ENCODE measurements at places on chromosomes 12 and 14. TPM values are rescaled to one million over a fixed set of nuclear protein-coding genes. Genes with fewer than 3 reads are reported as not detected.

The TEX52 gene
- total RNA-seq: not detected

The BATF gene
- total RNA-seq: 0.72 TPM

The C12orf50 gene
- total RNA-seq: not detected

The CLEC2A gene
- total RNA-seq: not detected

The SYNE2 gene
- 8.0 TPM for total RNA-seq

- no peak for DNase-seq
- no peaks in the 10 kb centered on the region for H3K4me1 ChIP-seq
- no peak within 1 kb of the TSS for H3K4me3 ChIP-seq
- H3K27me3 ChIP-seq: peaks cover 22% of the 10 kb centered on the region
Observed at GRCh38 chr12:100356644-100357223, at the start of gene SLC17A8. TSS of gene SLC17A8 (plus strand) at chr12:100357074. CDS start at chr12:100357392, 318 bp downstream.

GRCh38 chr14:29743531-29743930 lies 184.1 kb downstream of the PRKD1 start:
- no peaks in the 10 kb centered on the region for H3K36me3 ChIP-seq
- no peak overlapping the region for H3K4me3 ChIP-seq
- no peak for DNase-seq
- H3K4me1 ChIP-seq: peaks cover 15% of the 10 kb centered on the region

GRCh38 chr14:64349741-64350490 lies 38.2 kb upstream of the MTHFD1 start:
- no peak overlapping the region for H3K4me3 ChIP-seq
- no peak overlapping the region for H3K27ac ChIP-seq
- no peaks in the 10 kb centered on the region for H3K4me1 ChIP-seq
- H3K36me3 ChIP-seq: no peaks in the 10 kb centered on the region

DNA sequence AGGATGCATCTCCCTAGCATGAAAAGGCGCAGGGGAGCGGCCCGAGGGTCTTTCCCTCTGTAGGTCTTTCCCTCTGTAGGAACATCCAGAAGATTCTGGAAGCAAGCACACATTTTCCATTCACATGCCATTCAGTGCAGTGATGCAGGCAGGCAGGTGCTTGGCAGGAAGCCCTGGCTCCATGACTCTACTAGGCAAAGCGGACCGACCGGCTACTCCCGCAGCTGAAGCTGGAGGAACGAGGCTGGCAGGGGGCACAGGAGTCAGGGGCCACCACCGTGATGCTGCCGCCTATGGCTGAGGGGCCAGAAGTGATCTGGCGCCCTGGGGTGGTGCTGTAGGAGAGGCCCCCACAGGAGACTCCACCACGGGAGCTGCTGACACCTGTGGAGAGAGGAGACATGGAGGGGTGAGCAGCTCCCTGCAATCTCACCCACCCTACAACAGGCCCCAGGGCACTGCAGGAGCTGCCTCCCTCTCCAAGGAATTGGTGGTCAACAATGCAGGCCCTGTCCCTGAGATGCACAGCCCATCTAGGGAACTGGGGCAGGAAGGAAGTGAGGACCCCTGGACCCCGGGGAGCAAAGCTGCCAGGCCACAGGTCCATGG lies 6.5 kb downstream of the KRT85 start:
- peak; percentile 69 for DNase-seq
- peaks cover 16% of the 10 kb centered on the region for H3K27me3 ChIP-seq
- no peak overlapping the region for H3K27ac ChIP-seq
- no peaks in the 10 kb centered on the region for H3K36me3 ChIP-seq

DNA sequence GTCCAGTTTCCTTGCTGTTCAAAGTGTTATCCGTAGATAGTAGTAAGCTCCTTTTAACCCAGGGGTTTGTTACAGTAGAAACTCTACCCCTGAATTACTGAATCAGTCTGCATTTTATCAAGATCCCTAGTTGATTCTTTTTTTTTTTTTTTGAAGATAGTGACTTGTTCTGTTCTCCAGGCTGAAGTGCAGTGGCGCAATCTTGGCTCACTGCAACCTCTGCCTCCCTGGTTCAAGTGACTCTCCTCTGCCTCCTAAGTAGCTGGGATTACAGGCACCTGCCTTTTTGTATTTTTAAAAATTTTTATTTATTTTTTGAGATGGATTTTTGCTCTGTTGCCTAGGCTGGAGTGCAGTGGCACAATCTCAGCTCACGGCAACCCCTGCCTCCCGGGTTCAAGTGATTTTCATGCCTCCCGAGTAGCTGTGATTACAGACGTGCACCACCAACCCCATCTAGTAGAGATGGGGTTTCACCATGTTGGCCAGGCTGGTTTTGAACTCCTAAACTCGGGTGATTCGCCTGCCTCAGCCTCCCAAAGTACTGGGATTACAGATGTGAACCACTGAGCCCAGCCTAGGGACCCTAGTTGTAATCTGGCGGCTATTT lies 10.5 kb downstream of the LARP4 start:
- DNase-seq: no peak
- H3K27ac ChIP-seq: no peak overlapping the region
- no peak overlapping the region for H3K4me3 ChIP-seq
- H3K36me3 ChIP-seq: peaks cover 7% of the 10 kb centered on the region
- no peaks in the 10 kb centered on the region for H3K27me3 ChIP-seq

DNA sequence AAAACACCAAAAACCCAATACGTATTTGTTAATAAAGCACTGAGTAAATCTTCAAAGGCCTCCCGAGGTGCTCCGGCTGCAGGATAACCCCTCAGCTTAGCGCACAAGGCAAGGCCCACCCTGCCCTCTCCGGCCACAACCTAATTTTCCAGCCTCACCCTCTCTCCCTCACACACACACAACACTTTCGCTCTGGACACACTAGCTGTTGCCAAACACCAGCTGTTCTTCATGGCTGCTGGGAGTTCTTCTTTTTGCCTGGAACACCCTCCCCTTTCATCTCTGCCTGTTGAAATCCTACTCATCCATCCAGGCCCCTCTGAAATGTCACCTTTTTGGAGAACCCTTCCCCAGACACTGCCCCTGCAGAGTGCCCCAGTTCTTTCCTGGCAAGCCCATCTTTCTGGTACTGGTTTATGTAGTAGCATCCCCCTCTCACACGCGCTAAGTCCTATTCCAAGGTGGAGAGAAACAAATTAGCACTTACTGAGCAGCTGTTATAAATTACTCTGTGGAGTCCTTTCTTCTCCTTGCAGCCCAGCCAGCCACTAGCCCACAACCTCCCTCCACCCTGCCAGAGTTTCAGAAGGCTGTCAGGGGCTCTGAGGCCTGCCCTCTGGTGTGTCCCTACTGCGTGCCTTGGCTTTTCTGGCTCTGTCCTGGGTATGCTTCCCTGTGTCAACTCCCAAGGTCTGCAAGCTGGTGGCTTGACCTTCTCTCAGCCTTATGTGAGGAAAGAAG lies 805 bp upstream of the CRACR2A start:
- H3K4me1 ChIP-seq: peaks cover 26% of the 10 kb centered on the region
- peak overlapping the region; percentile 75 for H3K4me3 ChIP-seq
- DNase-seq: peak; percentile 82
- peak overlapping the region; percentile 69 for H3K27ac ChIP-seq
- no peaks in the 10 kb centered on the region for H3K36me3 ChIP-seq

GRCh38 chr14:89473989-89474388 lies 57.0 kb upstream of the FOXN3 start:
- DNase-seq: no peak
- H3K4me1 ChIP-seq: peaks cover 7% of the 10 kb centered on the region
- H3K27me3 ChIP-seq: no peaks in the 10 kb centered on the region
- H3K36me3 ChIP-seq: no peaks in the 10 kb centered on the region
- H3K4me3 ChIP-seq: no peak overlapping the region
- H3K27ac ChIP-seq: no peak overlapping the region

DNA sequence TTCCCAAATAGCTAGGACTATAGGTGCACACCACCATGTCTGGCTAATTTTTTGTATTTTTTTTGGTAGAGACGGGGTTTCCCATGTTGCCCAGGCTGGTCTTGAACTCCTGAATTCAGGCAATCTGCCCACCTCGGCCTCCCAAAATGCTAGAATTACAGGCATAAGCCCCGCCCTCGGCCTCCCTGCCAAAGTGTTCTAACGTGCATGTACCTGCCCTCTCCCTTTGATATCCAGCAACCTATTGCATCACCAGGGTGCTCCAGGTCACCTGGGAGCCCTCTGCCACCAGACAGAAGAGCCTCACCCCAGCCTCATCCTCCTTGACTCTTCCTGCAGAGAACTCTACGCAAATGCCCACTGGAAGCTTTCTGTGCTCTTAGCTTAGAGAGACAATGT lies 2.2 kb upstream of the EML1 start:
- H3K27ac ChIP-seq: no peak overlapping the region
- peaks cover 21% of the 10 kb centered on the region for H3K4me1 ChIP-seq
- no peaks in the 10 kb centered on the region for H3K36me3 ChIP-seq
- no peaks in the 10 kb centered on the region for H3K27me3 ChIP-seq

GRCh38 chr12:54463034-54463433 lies 10.4 kb downstream of the GTSF1 start:
- no peaks in the 10 kb centered on the region for H3K36me3 ChIP-seq
- DNase-seq: peak; percentile 76
- H3K4me1 ChIP-seq: peaks cover 6% of the 10 kb centered on the region
- H3K27me3 ChIP-seq: peaks cover 23% of the 10 kb centered on the region
- no peak overlapping the region for H3K27ac ChIP-seq
- no peak overlapping the region for H3K4me3 ChIP-seq

DNA sequence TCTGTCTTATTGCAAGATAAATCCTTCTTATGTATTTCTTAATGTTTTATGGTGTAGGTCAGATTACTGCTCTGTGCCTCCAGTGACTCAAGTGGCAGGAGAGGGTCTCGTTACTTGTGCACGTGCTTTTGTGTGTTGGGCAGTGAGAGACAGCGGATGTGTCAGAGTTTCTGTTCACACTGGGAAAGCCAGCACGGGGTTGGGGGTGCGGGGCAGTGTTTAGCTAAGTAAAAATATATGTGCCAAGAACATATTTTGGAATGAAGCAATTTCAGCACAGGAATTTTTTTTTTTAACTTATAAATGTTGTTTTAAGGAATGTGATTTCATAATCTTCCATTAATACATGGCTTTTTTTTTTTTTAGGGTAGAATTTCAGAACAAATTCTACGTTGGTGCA lies 4.5 kb upstream of the DNAH10 start:
- peaks cover 21% of the 10 kb centered on the region for H3K4me1 ChIP-seq
- peak; percentile 94 for DNase-seq
- H3K4me3 ChIP-seq: no peak overlapping the region

DNA sequence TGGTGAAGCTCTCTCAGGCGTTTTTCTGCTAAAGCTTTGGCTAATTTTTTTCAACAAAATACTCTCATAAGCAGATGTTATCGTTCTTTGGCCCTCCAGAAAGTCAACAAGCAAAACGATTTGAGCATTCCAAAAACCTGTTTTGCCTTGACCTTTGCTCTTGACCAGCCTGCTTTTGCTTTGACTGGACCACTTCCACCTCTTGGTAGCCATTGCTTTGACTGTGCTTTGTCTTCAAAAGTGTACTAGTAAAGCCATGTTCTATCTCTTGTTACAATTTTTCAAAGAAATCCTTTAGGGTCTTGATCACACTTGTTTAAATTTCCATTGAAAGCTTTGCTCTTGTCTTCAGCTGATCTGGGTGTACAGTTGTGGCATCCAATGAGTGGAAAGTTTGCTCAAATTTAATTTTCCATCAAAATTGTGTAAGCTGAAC lies 10.7 kb upstream of the ARID4A start:
- no peak overlapping the region for H3K4me3 ChIP-seq
- peaks cover 8% of the 10 kb centered on the region for H3K4me1 ChIP-seq
- H3K36me3 ChIP-seq: peaks cover 82% of the 10 kb centered on the region

- H3K4me1 ChIP-seq: no peaks in the 10 kb centered on the region
- no peak overlapping the region for H3K27ac ChIP-seq
- no peaks in the 10 kb centered on the region for H3K27me3 ChIP-seq
- H3K4me3 ChIP-seq: no peak overlapping the region
Observed at GRCh38 chr14:97916100-97916499, 1118.9 kb downstream of the VRK1 start.

Measured in osteoblast (primary cell).